ENCODE measurements at places on chromosomes 13 and 19.

- no peak for DNase-seq
Observed at GRCh38 chr19:37955986-37956385, 49.0 kb downstream of the SIPA1L3 start.

DNA sequence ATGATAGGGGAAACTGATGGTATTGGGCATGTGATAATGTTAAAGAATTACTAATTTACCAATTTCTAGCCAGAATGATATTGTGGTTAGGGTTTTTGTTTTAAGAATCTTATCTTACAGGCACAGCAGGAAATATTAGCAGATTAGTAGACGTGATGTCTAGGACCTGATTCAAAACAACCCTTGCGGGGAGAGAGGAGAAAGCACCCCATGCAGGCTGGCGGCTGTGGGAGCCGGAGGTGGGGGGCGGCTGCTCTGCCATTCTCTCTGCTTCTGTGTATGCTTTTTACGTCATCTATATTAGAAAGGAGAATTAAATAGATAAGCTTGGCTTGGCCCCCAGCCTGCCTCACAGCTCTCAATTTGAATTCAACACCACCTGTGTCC, 41.5 kb downstream of the MLLT1 start:
- DNase-seq, result peak; percentile 45

- no peak for DNase-seq
Observed at GRCh38 chr13:25170554-25171111, 1.5 kb downstream of the AMER2 start.

DNA sequence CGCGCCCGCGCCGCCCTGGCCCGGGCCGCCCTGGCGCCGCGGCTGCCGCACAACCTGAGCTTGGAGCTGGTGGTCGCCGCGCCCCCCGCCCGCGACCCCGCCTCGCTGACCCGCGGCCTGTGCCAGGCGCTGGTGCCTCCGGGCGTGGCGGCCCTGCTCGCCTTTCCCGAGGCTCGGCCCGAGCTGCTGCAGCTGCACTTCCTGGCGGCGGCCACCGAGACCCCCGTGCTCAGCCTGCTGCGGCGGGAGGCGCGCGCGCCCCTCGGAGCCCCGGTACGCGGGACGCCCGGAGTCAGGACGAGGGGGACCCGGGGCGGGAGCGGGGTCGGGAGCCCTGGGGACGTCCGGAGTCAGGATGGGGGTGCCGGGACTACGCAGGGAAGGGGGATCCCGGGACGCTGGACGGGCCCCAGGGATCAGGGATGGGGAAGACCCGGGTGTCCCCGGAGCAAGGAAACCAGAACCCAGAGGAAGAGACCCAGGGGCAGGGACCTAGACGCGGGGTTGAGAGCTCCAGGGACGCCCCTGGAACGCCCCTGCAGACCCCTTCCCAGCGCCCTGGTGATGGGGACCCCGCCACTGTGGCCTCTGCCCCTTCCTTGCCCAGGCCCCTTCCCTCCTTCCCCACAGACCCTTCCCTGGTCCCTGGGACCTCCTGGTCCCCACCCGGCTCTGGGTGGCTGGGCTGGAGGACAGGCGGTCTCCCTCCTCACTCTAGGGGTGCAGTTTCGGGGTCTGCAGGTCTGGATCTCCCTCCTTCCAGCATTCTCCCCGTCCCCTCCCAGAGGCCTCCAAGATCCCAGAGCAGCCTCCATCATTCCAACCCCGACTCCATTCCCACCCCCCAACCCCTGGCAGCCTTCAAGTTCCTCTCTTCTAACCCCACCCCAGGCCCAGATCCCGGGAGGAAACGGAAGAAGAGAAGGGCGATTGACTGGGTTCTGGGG, 645 bp downstream of the GRIN3B start:
- DNase-seq, result no peak

GRCh38 chr19:13055213-13056051, 47.2 kb downstream of the LYL1 start:
- peak; percentile 93 for DNase-seq

DNA sequence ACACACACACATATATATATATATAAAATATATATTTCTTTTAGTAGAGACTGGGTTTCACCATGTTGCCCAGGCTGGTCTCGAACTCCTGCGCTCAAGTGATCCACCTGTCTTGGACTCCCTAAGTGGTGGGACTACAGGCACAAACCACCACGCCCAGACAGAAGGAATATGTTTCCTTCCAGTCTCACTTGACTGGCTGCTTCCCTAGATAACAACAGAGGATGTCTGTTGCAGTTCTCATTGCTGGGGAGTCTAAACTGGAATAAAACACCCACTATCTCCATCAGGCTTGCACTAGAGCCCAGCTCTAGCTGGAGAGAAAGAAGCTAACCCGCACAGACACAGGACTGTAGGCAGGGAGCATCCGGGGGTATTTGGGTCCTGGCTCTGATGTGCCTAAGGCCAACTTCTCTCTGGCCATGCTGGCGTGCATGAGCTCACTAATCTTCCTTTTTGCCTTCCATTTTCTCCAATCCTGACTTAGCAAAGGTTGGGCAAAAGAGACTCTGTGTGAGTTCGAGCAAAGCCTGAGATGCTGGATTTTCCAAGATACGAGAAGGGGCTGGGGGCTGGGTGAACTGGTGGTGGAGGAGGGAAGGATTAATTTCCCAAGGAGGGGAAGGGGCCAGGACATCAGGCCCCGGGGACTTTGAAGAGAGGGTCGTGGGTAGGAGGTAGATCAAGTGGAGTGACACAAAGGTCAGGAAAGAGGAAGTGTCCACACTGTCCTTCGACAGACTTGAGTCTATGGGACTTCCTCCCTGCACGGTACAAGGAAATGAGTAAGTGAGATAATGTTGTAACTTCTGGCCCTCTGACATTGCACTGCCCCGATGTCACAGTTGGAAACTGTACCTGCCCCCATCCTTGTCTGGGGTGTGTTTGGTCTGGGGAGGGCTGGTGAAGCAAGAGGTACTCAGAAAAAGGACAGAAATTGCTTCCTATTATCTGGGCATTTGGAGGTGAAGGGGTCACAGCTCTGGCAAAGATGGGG, 22.5 kb upstream of the ALOX5AP start:
- DNase-seq, result peak; percentile 43

All from iris pigment epithelial cell (primary cell).